IPS DF 6.9 (cell line): ENCODE measurements at places on chromosomes 7 and 10.

DNA sequence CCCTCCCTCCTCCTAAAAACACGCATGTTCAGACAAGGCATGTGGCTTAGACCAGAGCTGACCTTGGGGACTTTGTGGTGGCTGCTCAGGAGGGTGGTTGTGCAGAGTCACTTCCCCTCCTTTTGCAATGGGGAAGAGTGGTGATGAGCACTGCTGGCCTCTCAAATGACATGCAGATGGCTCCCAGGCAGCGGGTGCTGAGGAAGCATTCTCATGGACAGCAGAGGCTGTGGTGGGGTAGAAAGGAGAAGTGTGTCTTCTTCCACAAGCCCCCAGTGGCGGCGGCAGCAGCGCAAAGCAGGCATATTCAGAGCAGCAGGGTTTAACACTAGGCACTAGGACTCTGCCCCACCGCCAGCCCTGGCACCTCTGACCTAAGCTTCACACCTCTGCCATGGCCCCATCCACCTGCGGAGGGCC, 105.9 kb upstream of the ANLN start:
- no peak for DNase-seq

DNA sequence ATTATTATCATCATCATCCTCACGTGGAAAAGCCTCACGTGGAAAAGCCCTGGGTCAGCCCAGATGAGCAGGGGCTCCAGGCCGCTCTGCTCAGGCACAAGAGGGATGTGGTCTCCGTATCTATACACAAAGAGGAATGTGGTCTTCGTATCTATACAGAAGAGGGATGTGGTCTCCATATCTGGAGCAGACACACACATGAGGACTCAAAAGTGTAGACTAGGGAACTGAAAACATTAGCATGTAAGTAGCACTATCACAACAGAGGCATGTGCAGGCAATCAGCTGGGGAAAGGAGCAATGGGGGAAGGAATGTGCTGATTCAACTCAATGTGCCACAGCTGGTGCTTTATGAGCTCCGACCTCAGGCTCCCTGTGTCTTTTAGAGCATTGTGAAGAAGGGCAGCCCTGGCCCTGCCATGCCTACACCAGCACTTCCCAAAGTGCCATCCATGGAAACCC, 86.5 kb downstream of the PLXNA4 start:
- DNase-seq: no peak

DNA sequence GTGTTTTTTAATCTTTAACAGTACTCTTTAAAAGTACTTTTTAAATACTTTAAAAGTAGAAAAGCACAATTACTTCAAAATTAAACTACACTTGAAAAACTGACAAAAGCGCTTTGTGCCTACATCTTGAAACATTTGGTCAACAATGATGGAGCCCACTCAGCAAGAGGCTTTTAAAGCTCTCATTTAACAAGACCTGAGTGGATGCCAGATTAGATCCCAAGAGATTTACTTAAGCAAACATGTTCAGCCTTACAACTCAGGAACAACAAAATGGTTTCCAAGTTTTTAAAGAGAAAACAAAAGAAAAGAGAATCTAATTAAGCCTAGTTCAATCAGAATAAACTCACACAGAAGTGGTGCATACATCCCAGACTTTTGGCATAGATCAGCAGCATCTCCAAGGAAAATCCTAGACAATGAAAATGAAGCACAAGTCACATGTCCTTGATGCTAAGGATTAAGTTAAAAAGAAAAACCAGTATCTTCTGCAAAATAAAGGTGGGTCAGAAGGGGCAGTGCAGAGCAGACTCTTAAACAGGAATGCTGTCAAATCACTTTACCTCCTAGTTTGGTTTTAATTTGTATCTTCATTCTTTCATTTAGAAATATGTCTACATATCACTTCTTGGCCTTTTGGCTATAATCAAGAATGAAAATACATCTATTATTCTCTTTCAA, 26.2 kb downstream of the HIBADH start:
- no peak for DNase-seq

- no peak for DNase-seq
These were observed 457 bp downstream of the ACADSB start for GRCh38 chr10:123009105-123009820.

DNA sequence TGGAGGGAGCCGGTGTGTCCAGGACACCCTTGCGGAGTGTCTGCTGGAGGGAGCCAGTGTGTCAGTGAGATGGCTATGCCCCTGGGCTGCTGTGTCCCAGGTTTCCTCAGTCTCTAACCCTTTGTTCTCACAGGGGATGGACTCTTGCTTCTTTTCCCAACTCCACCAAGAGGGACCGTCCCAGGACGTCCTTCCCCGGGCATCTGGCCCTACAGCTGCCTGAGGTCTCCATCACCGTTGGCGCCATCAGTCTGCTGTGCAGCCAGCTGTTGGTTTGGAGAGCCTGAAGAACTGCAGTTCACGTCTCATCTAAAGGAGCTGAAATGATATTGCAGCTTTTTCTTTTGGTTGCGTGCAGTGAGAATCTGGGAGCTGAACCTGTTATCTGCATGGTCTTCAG, 136.2 kb downstream of the VIPR2 start:
- no peak for DNase-seq

DNA sequence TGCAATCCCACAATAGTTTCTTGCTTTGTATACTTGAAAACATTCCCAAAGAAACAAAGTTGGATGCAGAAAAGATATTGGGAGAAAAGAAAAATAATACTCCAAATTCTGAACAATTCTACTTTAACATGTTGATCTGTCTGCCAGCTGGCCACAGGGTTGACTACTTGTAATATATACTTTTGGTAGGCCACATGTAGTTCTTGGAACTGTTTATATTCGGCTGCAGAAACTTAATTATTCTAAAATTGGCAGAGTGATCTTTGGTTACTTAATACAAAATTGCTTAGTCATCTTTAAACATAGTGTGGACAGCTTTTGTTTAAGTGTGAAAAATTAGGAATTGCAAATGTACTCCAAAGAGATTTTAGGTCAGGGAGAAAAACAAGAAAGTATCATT, 76.0 kb downstream of the CALD1 start:
- no peak for DNase-seq

GRCh38 chr10:114246679-114247305, 7.7 kb downstream of the VWA2 start:
- DNase-seq: no peak

DNA sequence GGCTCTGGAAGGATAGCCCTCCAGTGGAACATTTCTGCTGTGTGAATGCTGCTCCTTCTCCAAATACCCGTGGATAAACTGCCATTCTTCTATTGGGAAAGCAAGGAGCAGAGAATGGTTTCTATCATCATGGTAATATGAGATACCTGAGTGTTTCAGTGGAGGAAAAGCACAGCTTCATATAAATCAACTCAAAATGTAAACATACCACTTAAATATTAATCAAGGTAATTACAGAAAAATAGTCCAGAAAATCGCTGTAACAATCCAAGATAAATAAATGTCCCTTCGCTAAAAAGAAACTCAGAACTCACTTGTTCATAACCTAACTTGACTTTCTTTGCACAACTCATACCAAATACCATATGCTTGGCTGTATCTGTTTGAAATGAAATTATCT, 635.8 kb downstream of the PARD3 start:
- DNase-seq: no peak

GRCh38 chr10:37067576-37067975, 57.8 kb upstream of the ANKRD30A start:
- no peak for DNase-seq

DNA sequence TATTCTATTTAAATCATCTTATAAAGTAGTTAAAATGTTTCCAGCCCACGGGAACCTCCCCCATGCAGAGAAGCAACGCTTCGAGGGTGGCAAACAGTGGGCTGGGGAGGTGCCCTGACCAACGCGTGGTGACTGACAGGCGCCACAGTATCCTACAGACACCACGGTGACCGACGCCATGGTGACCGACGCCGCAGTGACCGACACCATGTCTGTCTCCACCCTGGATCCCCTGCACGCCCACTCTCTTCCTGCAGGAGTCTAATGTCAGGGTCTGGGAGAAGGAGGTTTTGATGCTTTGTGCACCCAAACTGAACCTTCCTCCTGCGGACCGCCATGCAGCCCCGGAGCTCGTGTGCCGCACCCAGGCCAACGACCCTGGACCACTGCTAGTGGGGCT, 464.4 kb downstream of the PTPRN2 start:
- DNase-seq: no peak

DNA sequence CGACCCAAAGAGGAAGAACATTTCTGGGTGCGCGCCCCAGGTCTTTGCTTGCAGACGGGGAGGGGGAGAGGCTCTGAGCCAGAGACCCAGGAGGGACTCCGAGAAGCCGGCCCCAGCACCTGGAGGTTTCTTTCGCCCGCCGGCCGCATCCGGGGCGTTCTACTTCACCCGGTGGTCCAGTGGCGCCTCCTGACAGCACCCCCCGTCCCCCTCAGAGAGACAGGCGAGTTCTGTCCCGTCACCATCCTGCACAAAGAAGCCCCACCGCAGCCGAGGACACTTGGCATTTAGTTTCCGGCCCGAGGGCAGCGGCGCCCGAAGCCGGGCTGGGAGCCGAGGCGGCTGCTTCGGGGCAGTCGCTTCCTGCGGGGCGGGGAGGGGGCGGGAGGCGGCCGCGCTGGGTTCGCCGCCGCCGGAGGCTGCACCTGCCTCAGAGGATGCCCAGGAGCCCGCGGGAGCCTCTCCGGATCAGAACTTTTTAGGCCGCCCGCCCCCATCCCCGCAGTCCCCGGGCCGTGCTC, at the start of gene TMEM178B:
TMEM178B (plus strand) TSS at position 424 of the 521 bp plus-strand sequence.
- DNase-seq: no peak

- DNase-seq: no peak
These were observed 31.2 kb upstream of the GPR37 start for GRCh38 chr7:124796771-124797170.

DNA sequence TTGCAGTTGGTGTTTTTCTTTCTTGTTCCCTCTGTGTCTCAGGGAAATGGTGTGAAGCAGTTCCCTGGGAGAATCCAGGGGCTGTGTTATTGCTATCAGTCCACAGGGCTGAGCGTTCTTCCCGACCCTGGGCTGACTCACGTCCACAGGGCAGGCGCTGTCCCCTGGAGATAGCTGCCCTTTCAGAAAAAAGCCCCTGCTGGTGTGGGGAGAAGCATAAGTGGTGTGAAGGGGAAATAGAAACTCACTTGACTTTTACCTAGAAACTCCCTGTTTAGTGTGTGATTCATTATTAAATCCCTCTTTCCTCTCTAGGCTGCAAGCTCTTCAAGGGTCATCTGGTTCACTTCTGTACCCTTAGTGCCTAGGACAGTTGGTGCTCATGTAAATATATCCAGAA, 63.3 kb upstream of the SMNDC1 start:
- DNase-seq: no peak

DNA sequence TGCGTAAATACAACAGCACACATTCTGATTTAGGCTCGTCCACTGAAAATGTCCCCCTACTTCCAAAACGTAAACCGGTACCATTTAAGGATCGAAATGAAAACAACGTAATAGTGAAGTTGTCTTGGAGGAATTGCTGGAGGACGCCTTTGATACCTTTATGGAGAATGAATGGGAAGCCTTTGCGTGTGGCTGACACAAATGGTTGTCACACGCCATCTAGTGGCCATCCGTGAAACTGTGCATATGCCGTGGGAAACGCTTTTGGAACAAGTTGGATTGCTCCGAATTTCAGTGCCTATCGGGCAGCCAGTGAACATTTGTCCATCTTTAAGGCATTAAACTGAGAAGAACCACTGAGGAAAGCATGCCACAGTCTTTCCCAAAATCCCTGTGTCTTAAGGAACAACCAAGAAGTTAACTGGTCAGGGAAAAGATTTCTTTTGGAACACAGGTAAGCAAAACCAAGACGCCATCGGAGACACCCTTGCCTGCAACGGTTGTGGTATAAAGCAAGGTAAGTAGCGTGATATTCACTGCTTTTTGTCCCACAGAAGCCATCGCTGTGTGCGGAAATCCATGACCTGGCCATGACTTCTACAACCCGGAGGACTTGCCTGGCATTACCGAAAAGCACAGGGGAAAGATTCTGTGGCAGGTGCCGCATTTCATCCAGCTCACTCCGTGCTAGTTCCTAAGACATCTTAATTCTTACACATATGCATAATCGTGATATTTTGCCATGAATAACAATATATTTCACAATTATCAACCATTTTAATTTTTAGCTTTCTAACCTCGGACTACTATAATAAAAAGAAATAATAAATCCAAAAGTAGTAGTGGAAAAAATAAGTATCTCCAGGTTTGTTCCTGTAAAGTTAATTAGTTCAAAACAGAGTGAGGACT, 100.6 kb downstream of the FAM204A start:
- DNase-seq: peak; percentile 70

DNA sequence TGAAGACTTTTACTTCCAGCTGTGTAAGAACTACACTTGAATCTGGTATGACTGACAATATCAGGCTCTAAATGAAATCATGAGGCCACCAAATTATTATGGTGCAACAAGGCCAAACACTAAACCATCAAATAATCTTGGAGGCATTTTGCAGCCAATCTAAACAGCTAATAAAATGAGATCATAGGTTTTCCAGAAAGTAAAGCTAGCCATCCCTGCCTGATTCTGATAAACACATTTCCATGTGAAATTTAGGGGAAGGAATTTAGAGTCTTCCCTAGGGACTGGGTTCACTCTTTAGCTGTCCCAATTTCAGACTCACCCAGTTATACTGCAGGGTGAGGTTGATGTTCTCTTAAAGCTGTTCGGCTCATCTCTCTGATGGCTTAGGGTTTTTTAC, 190.3 kb upstream of the TMEM196 start:
- no peak for DNase-seq

DNA sequence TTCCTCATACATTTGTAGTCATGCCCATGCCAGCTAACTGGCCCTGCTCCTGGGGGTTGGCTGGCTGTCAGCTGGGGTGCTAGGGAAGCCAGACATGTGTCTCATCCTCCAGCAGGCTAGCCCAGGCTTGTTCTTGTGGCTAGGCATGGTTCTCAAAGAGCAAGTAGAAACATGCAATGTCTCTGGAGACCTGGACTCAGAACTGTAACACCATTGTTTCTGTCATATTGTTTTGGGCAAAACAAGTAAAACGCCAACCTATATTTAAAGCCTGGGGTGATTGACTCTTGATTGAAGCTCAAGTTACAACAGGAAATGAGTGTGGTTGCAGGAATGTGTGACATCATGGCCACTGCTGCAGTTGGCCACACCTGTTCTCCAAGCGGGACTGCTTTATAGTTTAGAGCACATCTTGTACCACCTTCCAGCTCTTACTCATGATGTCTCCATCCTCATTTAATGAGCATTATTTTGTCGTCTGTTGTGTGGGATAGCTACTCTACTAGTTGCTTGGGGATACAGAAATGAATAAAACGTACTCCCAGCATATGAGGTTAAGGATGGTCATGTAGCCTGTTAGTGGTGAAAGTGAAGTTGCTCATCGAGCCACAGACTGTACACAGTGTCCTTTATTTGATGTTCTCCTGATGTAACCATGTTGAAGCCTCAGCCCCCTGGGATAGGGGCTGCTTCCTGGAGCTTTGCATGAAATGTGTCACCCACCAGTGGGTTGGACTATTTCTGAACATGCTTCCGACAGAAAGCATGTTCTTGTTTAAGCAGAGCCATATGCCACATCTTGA, 168.4 kb downstream of the SORCS3 start:
- DNase-seq: peak; percentile 35

- DNase-seq: no peak
These were observed 63.9 kb downstream of the BTAF1 start for GRCh38 chr10:91987397-91988037.

- no peak for DNase-seq
These were observed 6.1 kb upstream of the ADGRA1 start for GRCh38 chr10:133081636-133082035.
